Cardiac ventricle fibroblast (primary cell): ENCODE measurements at places on chromosomes 7 and 10. TPM values are rescaled to one million over a fixed set of nuclear protein-coding genes. Genes with fewer than 3 reads are reported as not detected.

The ATRNL1 gene
- under 0.01 TPM in 1 of 2 replicates, not detected in the other for total RNA-seq

The CDNF gene
- 2.6 and 2.7 TPM in 2 replicates for total RNA-seq

The PRPS1L1 gene
- total RNA-seq = not detected in 2 replicates

The CARD11 gene
- total RNA-seq = under 0.01 TPM in 1 of 2 replicates, not detected in the other

The MOGAT3 gene
- not detected in 2 replicates for total RNA-seq
